AG09309 (cell line): ENCODE measurements at places on chromosomes 12 and 14.

GRCh38 chr14:50210074-50210473 is 21.3 kb downstream of the SOS2 start:
- DNase-seq: no peak

DNA sequence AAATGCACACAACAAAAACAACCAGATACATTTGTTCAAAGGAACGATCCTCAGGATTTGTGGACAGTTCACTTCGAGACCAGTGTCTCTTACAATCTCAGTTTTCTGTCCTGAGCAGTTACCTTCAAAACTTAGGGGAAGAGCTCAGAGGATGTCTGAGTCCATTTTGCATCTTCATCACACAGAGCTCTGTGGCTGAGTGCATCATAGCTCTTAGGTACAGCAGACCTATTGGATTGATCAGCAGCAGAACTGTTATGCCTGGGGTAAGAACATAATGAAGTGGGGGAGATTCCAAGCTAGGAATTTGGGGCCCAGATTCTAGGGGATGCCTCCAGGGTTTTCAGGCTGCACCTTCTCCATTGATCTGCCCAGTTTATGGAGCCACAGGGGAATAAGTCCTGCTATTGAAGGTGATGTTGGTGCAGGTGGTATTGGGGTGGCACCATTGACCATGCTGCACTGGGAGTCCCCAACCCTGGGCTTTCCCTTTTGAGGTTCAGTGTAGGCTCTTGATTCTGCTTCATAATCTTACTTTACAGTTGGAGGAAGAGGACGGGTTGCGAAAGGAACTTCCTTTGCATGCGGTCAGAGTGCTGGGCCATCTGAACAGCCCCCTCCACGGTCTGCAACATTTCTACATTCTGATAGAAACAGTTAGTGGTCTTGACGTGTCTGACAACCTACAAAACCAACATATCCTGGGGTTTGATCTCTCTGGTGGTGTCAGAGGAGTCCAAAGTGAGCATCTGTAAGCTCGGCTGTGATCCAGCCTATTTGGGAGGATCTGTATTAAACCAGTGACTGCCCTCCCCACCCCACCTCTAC is 112.8 kb downstream of the CHST11 start:
- DNase-seq: no peak

GRCh38 chr14:53963320-53964227 is 6.9 kb upstream of the BMP4 start:
- no peak for DNase-seq

DNA sequence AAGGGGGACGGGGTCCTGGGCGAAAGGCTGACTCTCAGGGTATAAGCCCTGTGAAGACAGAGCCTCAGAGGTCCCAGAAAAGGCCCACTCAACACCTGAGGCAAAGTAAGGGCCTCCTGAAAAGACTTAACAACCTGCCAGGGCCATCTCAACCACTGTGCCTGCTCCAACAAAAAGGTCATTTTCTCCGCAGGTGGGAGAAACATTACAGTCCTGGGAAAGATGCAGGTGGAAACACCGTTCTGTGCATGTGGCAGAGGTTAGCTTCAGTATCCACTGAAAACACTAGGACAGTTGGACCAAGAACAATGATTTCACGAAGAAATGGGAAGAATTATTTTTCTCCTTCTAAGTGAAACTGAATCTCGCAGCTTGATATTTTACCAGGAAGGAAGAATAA is 50.9 kb downstream of the CCDC88C start:
- no peak for DNase-seq
